ENCODE measurements at places on chromosomes 4 and X.

DNA sequence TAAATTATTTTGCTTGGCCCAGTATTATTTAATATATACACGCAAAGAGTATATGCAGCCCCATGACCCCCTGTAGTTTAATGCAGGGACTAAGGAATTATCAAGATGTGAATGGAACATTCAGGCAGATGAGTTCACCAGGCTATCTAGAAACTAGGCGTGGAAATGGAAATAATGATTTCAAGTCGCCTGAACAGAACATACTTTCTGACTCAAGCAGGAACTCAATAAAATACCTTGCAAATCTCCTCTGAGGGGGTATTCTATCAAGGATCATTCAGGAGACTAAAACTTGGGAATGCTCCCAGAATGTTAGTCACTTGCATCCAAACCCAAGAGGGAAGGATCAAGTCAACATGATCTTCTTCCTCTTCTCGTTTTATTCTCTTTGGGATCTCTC, 59.6 kb upstream of the RASSF6 start:
- no peak for DNase-seq

DNA sequence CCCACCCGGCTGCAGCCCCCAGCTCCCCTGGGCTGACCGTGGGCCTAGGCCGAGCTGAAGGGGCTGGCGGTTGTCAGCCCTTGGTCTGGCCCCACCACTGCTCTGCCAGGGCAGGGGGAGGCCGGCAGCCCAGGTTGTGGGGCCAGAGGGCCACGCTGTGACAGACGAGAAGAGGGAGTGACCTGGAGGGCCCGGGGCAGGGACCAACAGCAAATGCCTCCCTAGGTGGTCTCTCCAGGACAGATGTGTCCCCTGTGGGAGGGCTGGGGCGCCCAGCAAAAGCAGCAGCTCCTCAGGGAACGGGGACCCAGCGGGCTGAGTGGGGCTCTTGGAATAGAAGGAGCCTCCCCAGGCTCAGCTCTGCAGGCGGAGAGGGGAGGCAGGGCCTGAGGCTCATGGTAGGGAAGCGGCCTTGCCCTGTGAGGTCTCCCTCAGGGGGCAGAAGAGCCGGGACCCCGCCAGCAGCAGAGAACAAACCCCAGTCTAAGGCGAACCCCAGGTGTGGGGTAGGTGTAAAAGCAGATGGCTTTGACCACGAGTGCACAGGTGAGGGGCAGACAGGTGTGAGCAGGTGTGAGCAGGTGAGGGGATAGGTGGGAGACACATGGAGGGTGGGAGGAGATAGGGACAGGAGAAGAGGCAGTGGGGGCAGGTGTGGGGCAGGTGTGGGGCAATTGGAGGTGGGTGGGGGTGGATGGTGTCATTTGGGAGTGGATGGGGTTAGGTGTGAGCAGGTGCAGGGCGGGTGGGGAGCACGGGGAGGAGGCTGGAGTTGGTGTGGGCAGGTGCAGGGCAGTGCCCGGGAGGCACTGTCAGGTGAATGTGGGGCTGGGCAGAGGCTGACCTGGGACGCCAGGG, 34.1 kb upstream of the SPON2 start:
- no peak for DNase-seq

- no peak for DNase-seq
These were observed 11.6 kb downstream of the ENAM start for GRCh38 chr4:70640192-70640591.

GRCh38 chr4:111268769-111269414, 646.0 kb upstream of the PITX2 start:
- no peak for DNase-seq

DNA sequence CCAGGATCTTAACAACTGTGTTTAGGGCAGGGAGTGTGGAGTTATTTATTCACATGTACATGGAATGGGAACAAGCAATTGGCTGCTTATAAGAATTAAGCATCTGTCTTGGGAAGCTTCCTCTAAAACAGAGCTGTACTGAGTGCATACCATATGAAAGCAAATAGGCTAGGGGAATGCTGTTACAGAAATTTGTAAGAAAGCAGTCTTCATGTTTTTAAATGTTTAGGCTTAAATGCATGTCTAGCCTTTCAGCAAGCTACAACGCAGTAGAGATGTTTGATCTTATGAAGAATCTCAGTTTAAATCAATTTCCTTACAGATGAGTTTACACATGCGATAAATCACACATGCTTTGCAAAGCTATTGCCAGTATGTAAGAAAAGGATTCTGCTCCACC, 123.1 kb upstream of the MID1 start:
- no peak for DNase-seq

- no peak for DNase-seq
These were observed 70.7 kb upstream of the C4orf50 start for GRCh38 chr4:6088950-6089349.

- no peak for DNase-seq
These were observed 30.6 kb upstream of the CCKAR start for GRCh38 chr4:26520728-26521450.

Data from stimulated activated CD4-positive, alpha-beta T cell treated with anti-CD3 and anti-CD28 coated beads, Interleukin-2, amount 100 ng/mL, for 4 hours (primary cell).